ENCODE measurements at places on chromosomes 5 and 9. TPM values are rescaled to one million over a fixed set of nuclear protein-coding genes. Genes with fewer than 3 reads are reported as not detected.

Gene GABRG2
- not detected for total RNA-seq

Gene BHMT2
- 3.8 TPM for total RNA-seq

Gene SMIM27
- total RNA-seq = 8.7 TPM

Gene SLC6A19
- not detected for total RNA-seq

Gene MBLAC2
- total RNA-seq = 3.6 TPM

Gene SLC22A4
- total RNA-seq = 0.75 TPM

Gene PTGS1
- total RNA-seq = 6.0 TPM

Gene SMIM32
- not detected for total RNA-seq

Gene OTP
- not detected for total RNA-seq

Gene RNF145
- 71.4 TPM for total RNA-seq

Gene ZNG1C
- total RNA-seq = 12.9 TPM

Gene ORM2
- not detected for total RNA-seq

Gene MXD3
- 41.9 TPM for total RNA-seq

Gene BTNL9
- 0.22 TPM for total RNA-seq

Gene PPP1R2B
- 0.07 TPM for total RNA-seq

Gene UBE2QL1
- total RNA-seq = not detected

Gene LECT2
- total RNA-seq = not detected

Gene IL9
- not detected for total RNA-seq

Gene ADAMTS16
- under 0.01 TPM for total RNA-seq

Gene DDX4
- not detected for total RNA-seq

Gene ADAMTS2
- 0.29 TPM for total RNA-seq

Gene IL3
- total RNA-seq = not detected

Gene TRIM36
- total RNA-seq = 4.8 TPM

Gene TMEM171
- total RNA-seq = 2.8 TPM

Gene PPP2R2B
- 3.9 TPM for total RNA-seq

Gene PKD2L2
- not detected for total RNA-seq

Gene EMB
- 4.3 TPM for total RNA-seq

Measured in epithelial cell of proximal tubule (primary cell).